ENCODE measurements at places on chromosomes 16 and 17.

- no peak for DNase-seq
These were observed 1.3 kb upstream of the NOL11 start for GRCh38 chr17:67716405-67716798.

DNA sequence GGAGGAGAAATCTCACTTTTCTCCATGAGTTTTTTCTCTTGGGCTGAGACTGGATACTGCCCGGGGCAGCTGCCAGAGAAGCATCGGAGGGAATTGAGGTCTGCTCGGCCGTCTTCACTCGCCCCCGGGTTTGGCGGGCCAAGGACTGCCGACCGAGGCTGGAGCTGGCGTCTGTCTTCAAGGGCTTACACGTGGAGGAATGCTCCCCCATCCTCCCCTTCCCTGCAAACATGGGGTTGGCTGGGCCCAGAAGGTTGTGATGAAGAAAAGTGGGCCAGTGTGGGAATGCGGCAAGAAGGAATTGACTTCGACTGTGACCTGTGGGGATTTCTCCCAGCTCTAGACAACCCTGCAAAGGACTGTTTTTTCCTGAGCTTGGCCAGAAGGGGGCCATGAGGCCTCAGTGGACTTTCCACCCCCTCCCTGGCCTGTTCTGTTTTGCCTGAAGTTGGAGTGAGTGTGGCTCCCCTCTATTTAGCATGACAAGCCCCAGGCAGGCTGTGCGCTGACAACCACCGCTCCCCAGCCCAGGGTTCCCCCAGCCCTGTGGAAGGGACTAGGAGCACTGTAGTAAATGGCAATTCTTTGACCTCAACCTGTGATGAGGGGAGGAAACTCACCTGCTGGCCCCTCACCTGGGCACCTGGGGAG is 19.1 kb downstream of the NGFR start:
- no peak for DNase-seq

DNA sequence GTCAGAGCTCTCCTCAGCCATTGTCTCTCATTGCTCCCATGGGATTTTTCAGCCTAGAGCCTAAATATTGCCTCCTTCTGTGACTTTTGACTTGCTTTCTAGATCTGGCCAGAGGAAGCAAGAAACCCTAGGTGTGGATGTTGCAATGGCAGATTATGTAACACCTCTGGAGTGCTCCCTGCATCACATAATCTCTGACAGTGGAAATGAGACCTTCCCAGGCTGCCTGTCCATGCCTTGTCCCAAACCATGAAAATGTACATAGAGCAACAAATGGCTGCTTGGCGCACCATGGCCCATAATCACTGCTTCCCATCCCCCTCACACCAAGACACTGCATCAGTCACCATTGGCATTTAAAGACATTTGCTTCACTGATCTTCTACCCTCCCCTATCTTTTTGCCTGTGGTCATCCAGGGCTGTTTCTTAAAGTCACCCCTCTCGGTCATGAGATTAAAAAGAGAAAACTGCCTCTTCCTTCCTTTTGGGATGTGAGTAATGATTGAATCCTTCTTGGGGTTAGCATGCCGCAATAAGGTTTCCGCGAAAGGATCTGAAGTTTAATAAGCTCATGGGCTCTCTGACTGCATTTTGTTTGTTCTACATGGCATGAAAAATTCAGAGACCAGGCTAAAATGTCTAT is 34.2 kb upstream of the CCL2 start:
- peak; percentile 64 for DNase-seq

- no peak for DNase-seq
These were observed 363.3 kb downstream of the SEC14L1 start for GRCh38 chr17:77503916-77504651.

DNA sequence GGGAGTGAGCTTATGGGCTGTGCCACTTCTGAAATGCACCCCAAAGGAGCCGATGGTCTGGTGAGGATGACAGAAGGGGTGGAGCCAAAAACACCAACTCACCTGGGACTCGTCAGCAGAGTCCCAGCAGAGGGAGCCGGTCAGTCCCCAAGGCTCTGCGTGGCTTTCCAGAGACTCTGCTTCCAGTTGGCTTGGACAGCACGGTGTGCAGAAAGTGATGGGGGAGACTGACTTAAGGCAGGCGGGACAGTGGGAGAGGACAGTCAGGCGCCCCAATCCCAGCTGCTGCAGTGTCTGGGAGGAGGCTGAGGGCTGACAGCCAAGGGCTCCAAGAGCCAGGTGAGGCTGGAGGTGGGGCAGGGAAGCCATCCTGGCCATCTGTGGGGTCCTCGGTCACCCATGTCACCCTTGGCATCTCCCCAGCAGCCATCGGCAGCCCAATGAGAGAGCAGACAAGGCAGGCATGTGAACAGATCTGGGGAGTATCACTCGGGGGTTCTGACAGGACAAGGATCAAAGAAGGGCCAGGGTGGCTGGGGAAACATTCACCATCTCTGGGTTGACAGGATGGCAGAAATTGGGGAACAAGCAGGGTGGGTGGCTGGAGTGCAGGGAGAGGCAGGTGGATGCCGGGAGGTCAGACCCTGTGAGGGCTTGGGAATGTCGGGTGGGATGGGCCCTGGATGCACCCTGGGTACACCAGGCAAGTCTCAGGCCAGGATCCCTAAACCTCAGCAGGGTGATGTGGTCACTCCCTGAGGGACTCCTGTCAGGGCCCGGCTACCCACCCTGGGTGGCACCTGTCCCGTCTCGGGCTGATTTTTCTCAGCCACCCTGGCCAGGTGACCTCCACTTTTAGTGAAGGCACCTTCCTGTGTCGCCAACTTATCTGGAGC is 8.9 kb upstream of the KRTAP17-1 start:
- no peak for DNase-seq

DNA sequence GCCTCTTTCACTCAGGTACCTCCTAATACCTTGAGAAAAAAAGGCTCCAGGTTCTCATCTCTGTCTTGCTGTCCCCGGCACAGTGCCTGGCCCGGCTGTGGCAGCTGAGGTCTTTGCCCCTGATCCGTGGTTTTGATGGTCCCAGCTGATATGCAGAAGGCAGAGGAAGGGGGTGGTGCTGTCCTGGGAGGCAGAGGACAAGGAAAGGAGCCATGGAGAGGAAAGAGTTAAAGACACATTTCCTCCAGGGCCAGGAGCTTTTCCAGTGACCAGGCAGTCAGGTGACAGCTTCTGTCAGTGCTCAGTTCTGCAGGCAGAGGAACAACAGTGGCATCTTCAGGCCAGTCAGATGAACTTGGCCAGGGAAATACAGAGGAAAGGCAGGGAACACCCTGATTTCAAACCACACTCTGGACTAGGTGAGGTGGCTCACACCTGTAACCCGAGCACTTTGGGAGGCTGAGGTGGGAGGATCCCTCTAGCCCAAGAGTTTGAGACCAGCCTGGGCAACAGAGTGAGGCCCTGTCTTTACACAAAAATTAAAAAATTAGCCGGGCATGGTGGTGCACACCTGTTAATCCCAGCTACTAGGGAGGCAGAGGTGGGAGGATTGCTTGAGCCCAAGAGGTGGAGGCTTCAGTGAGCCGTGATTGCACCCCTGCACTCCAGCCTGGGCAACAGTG is 3.3 kb upstream of the COG1 start:
- DNase-seq, result peak; percentile 64

- DNase-seq, result no peak
These were observed 115.4 kb downstream of the METRNL start for GRCh38 chr17:83194761-83195329.

DNA sequence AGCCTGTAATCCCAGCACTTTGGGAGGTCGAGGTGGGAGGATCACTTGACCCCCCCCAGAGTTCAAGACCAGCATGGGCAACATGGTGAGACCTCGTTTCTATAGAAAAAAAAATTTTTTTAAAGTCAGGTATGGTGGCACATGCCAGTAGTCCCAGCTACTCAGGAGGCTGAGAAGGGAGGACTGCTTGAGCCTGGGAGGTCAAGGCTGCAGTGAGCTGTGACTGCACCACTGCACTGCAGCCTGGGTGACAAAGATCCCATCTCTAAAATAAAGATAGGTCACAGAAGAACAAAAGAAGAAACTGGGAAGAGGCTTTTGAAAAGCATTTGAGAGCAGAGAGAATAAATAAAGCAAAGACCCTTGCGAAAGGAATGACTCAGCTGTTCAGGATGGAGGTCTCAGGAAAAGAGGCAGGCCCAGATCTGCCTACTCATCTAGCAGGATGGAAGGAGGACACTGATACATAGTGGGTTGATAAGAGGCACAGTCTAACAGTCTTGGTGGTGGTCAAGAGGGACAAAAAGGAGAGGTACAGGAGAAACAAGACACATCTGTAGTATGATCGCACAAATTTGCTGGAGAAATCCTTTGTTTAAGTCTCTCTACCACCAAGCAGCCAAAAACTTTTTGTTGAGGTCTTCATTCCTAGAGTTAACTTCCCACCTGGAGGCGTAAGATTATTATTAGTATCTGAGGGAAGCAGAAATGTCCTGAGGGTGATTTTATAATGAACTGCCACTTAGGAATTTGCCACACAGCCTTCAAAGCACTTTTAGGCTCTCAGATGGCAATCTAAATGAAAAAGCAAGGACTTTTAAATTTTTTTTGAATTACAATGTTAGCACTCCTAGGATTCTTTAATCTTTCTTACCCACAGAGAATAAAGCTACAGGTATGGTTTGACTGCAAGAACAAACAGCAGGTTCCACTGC is 17.6 kb downstream of the ZSWIM7 start:
- no peak for DNase-seq

DNA sequence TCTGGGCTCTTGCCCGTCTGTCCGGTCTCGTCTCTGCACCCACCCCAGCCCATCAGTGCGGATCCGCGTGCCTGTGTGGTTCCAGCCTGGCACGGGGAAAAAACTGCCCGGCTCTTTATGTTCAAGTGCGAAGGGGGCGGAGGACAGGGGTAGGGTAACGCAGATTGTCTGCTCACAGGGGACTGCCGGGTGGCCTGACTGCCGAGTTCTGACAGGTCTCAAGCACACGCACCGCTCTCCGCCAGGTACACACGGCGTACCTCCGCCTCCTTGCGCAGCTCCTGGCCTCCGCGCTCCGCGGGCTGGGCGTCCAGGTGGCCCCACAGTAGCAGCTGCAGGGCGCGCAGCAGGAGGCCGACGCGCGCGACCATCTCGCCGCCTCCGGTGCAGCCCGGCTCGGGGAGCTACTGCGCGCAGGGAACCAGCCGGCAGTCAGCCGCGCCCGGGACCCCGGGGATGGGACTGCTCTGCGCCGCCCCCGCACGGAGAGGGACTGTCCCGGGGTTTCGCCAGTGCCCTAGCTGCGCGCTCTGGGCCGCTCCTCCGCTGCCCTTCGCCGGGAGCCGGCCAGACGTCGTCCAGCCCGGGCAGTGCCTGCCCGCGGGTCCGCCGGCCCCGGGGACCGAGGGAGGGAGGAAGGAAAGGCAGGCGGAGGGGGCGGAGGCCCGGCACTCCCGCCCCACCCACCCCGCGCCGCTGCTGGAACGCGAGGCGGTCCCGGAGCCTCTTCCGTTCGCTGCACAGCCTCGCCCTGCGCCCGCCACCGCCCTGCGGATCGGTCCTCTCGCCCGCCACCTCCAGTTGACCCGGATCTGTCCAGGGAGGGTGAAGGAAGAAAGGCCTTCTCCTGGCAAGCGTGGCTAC is at the start of gene MMP28:
MMP28 (minus strand) TSS at position 635 of the 864 bp plus-strand sequence; CDS start at position 371, 264 bp downstream.
- peak; percentile 29 for DNase-seq

Data from inflammatory macrophage treated with lipopolysaccharide for 1 hour (primary cell).